AG10803 (cell line): ENCODE measurements at places on chromosomes 5 and 9.

GRCh38 chr5:3659907-3660306, 64.3 kb downstream of the IRX1 start:
- peak; percentile 9 for DNase-seq

DNA sequence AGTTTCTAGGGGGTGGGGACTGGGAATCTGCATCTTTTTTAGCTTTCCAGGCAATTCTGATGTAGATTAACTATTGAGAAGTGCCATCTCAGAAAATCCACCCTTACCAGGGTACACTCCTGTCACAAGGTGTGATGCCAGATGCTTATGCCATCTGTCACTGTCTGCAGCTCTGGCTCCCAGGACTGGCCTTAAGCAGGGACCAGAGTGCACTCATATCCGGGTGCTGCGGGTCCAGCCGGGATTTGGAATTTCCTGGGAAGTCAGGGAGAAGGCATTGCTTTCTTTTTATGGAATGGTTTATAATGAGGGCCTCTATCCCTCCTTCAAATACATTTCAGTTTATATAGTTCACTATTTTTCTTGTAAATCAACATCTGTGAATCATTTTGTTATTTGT, 92.6 kb downstream of the TMEM174 start:
- DNase-seq: no peak

DNA sequence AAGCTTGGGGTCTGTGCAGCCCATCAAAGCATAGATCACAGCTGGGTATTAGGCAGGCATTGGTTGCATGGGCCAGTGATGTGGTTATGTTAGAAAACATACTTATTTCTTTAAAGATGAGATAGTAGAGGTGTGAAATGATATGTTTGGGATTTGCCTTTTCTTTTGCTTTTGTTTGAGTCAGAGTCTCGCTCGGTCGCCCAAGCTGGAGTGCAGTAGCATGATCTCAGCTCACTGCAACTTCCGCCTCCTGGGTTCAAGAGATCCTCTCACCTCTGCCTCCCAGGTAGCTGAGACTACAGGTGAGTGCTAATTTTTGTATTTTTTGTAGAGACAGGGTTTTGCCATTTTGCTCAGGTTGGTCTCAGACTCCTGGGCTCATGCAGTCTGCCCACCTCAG, 84.8 kb downstream of the PDE6A start:
- DNase-seq: no peak

- no peak for DNase-seq
Measured at GRCh38 chr5:56055859-56056258, 61.1 kb upstream of the IL6ST start.

DNA sequence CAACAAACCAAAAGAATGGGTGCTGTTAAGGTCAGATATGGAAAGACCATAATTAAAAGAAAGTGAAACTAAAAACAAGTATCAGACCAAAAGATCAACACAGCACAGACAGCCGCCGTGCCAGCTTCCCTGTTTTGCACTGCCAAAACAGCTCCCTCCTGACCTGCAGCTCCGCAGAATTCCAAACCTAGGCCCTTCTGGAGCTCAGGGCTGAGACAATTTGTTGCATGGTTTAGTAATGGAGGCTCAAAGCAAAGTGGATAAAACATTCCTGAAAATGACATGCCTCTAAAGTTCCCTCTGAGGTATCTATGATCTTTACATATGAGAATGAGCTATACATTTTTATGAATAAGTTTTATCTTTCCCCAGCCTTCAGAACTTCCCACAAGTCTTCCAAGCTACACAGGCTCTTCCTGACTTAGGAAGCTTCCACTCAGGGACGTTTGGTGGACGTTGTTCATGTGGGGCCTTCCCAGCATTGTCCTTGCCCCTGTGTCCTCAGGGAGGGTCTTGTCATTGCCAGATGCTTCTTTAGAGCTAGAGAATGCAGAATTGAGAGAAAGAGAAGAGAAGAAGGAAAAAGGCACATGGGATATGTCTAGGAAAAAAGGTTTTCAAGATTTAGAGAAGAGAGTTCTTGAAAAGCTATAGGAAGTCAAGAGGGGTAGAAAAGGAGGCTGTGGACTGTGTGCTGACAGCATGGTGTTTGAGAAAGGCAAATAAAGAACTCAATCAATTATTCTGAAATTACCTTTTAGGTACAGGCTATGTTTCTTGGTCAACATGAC, 28.4 kb upstream of the SSBP2 start:
- DNase-seq: peak; percentile 48

DNA sequence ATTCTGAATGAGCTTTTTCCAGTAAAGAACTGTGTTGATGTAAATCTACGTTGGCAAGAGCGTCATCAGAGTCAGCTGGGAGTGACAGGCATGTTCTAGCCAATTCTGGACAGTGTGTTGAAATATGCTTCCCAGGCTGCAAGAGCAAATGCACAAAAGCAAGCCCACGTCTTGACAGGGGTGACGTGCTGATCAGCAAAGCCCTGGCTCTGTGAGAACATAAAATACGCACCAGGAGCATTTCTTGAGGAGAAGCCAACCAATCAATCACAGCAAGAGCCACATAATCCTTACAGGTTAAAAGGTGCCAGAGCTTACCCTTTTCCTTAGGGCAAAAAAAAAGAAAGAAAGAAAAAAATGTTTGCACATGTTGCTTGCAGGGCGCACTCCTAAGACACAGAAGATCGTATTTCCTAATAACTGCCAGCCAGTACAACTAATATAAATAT, 148.1 kb downstream of the PDE4D start:
- DNase-seq: peak; percentile 80

- DNase-seq: no peak
Measured at GRCh38 chr5:93417490-93417889, 163.5 kb downstream of the NR2F1-AS1 start.

GRCh38 chr9:86460216-86461002, 106.2 kb upstream of the TUT7 start:
- DNase-seq: peak; percentile 57

DNA sequence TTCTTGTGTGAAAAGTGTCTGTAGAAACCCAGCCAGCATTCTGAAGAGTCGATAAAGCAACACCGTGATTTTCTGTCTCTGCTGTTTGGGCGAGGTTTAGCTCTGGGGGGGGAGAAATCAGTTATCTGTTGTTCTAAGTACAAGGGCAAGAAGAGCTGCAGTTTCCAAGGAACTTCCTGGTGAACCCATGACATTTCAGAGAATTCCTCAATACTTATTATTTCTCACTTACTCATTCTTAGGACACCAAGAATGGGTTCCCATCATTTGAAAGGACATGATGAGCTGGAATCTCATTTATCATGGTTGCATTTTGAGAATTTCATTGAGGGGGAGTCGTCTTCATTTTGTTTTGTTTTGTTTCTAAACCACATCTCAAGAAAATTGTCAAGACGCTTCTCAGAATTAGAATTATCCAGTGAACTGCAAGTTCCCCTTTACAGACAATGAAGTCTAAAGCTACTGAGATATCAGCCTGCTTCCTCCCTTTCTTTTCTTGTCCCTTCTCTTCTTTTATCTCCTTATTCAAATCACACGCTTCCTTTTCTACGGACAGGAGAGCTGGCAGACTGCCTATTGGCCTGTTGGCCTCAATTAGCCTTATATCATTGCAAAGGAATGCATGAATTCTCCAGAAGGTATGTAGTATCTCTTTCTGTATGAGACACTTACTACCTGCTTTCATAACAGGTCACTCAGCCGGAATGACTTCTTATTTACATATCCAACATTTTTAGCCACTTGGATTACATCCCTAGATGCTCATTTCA, 53.7 kb downstream of the ZNF462 start:
- peak; percentile 84 for DNase-seq

DNA sequence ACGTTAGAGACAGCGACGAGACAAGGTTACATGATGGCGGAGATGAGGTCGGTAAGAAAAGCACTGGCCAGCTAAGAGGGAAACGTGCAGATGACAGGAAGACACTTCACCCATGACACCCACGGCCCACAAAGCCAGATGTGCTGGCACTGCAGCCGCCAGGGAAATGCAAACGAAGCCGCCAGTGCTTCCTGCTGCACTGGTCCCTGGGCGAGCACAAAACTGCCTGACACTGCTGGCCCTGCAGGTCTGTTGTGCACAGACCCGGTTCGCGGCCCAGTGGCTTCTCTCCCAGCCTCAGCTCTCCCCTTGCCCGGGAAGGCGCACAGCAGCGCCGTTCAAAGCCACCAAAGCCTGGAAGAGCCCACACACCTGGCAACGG, 20.3 kb downstream of the QSOX2 start:
- DNase-seq: no peak

DNA sequence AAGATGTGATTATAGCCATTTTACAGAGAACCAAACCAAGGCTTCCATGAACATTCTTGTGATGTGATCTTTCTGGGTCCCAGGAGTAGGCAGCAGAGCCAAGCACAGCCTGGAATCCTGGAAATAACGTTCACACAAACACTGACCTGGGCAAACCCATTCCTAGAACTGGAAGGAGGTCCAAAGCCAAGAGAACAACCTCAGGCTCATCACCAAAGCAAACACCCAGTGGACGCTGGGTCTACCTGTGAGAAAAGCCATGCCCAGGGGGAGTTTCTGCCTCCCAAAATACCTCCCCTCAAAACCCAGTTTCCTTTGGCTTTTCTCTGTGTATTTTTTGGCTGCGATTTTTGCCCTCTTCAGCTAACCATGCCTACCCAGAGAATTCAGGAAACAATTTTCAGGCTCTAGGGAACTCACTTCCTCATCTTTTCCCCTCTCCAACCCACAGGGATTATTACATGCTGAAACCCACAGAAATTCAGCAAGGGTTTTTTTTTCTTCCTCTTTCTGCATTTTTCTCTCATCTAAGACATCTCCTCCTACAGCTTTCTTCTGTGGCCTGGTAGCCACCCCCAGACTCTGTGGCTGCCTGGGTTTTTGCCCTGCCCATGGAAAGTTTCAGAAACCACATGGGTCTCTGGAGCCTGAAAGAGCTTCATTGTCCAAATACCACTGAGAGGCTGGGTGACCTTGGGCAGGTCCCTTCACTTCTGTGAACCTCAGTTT, 75.0 kb downstream of the TNC start:
- DNase-seq: peak; percentile 77

- peak; percentile 32 for DNase-seq
Measured at GRCh38 chr5:172745838-172746237, 25.2 kb downstream of the DUSP1 start.

GRCh38 chr5:38450627-38451026, 105.8 kb downstream of the LIFR start:
- DNase-seq: no peak

DNA sequence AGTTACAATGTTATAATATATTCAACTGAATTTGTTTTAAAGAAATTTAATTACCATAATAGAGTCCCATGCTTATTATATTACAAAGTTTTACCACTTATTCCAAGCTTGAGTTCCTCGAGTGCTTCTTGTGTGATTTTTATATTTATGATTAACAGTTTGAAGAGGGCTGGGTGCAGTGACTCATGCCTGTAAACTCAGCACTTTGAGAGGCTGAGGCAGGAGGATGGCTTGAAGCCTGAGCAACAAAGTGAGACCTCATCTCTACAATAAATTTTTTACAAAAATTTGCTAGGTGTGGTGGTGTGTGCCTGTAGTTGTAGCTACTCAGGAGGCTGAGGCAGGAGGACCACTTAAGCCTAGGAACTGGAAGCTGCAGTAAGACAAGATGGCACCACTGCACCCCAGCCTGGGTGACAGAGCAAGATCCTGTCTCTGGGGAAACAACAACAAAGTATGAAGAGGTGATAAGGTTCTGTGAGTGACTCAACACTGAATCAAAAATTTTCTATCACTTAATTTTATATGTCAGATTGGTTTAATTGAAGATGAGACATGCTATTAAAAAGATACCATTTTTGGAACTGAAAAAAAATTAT, 9.2 kb downstream of the POC5 start:
- no peak for DNase-seq

DNA sequence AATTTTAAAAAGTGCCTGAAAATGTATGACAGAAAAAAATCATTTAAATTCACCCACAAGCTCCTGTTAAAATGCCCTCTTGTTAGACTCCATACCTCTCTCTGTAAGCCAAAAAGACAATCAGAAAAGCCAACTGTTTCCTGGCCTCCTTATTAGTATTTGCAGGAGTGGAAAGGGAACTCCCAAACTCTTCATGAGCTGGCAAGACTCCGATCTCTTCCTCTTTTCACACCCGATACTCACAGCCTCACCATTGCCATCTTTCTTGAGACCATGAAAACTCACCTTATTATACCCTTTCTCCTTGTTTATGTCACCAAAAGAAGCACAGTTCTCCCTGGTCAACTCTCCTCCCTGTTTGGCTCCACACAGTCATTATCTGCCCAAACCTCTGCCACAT, 197.8 kb downstream of the DMAC1 start:
- no peak for DNase-seq

DNA sequence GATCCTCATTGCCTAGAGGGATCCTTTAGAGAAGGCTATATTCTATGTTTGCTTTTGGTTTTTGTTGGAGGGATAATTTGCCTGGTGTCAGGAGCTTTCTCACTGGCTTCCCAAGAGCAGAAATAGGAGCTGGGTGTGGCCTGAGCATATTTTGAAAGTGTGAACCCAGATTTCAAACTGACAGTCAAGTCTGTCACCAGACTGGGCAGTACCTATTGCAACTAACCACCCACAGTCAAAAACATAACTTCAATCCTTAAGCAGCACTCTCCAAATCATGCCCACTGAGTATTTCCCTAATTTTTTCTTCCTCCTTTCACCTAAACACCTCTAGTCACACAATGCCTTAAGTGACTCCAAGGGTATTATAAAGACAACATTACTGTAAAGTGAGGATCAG, 278.4 kb downstream of the EBF1 start:
- DNase-seq: no peak

DNA sequence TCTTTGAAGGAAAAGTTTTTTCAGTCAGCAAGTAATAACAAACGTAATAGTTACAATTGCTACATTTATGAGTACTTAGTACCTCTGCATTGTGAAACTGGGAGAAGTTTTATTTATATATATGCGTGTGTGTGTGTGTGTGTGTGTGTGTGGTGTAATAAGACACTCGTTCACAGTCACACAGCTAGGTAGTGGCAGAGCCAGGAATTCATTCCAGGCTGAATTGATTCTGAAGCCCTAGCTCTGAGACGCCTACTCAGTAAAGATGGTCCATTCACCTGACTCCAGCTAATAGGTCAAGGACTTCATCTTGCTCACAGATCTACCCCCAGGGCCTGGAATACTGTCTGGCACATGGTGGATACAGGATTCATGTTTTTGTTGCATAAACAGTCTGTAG, 13.6 kb upstream of the CAST start:
- peak; percentile 82 for DNase-seq

GRCh38 chr9:69971643-69972449, 71.8 kb upstream of the MAMDC2 start:
- peak; percentile 68 for DNase-seq

- no peak for DNase-seq
Measured at GRCh38 chr5:34490506-34491250, 165.4 kb upstream of the RAI14 start.

- DNase-seq: no peak
Measured at GRCh38 chr9:90539286-90539685, 103.3 kb downstream of the DIRAS2 start.

GRCh38 chr5:158691631-158692255, 408.0 kb downstream of the EBF1 start:
- DNase-seq: no peak

- no peak for DNase-seq
Measured at GRCh38 chr5:125655156-125655555, 768.1 kb upstream of the GRAMD2B start.

GRCh38 chr5:103808464-103809106, 246.0 kb upstream of the NUDT12 start:
- peak; percentile 40 for DNase-seq
